ENCODE measurements at places on chromosomes 1 and 21. TPM values are rescaled to one million over a fixed set of nuclear protein-coding genes. Genes with fewer than 3 reads are reported as not detected.
A peak's percentile ranks its signal among the peaks of the same experiment; 100 is the strongest.

The CYP4Z1 gene
- total RNA-seq = 0.47 TPM

The RABIF gene
- 11.0 TPM for total RNA-seq

The DCST1 gene
- not detected for total RNA-seq

The IL6R gene
- total RNA-seq = 65.3 TPM

The NCF2 gene
- 70.9 TPM for total RNA-seq

- no peaks in the 10 kb centered on the region for H3K27me3 ChIP-seq
- no peaks in the 10 kb centered on the region for H3K36me3 ChIP-seq
Measured at GRCh38 chr1:241292973-241293372, 64.0 kb downstream of the RGS7 start.

DNA sequence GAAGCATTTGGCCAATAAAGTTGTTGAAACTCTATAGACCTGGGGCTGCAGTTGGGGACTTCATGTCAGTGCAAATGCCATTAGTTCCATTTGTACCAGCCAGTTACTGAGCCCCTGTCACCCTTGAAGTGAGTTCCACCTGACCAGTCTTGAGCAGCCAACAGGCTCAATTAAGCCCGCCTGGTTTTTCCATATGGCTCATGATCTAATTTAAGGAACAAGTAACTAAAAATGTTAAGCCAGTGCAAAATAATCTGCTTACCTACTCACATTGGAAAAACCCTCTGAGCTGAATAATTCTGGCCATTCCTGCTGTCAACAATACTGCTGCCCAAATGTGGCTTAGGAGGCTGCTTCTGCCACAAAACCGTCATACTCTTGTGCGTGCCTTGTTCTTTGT, 21.6 kb downstream of the NSUN4 start:
- H3K27me3 ChIP-seq = no peaks in the 10 kb centered on the region
- no peak overlapping the region for H3K27ac ChIP-seq
- H3K4me3 ChIP-seq = no peak overlapping the region
- H3K36me3 ChIP-seq = no peaks in the 10 kb centered on the region

DNA sequence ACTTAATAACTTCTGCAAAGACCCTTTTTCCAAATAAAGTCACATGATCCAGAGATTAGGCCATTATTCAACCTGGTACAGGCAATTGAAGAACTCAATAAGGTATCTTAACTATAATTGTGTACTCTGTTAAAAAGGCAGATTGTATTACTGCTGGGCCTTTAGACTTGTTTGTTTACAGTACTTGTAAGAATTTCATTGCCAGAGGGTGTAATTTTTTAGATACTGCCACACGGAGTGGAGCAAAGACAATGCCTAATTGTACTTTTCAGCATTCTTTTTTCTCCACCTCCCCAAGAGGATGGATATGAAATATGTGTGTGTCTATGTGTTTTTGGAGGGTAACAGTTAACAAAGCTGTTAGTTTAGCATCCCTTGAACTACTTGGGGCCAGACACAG, 47.5 kb downstream of the HUNK start:
- no peaks in the 10 kb centered on the region for H3K4me1 ChIP-seq
- no peak overlapping the region for H3K27ac ChIP-seq
- no peaks in the 10 kb centered on the region for H3K27me3 ChIP-seq

DNA sequence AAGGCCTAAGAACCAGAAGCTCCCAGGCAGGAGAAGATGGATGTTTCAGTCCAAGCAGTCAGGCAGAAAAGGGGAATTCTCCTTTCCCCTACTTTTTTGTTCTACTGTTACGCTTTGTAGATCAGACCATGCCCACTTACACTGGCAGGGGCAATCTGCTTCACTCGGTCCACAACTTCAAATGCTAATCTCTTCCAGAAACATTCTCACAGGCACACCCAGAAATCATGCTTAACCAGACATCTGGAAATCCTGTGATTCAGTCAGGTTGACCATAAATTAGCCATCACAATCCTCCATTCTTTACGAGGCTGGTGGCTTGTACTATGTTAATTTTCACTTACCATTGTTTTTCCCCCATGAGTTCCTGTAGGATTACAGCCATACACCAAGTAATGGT, 23.8 kb upstream of the IL10 start:
- DNase-seq = no peak
- no peaks in the 10 kb centered on the region for H3K27me3 ChIP-seq
- no peaks in the 10 kb centered on the region for H3K36me3 ChIP-seq
- H3K4me1 ChIP-seq = no peaks in the 10 kb centered on the region
- no peak overlapping the region for H3K4me3 ChIP-seq

- H3K27me3 ChIP-seq = no peaks in the 10 kb centered on the region
- no peak for DNase-seq
- no peaks in the 10 kb centered on the region for H3K36me3 ChIP-seq
- no peak overlapping the region for H3K4me3 ChIP-seq
- peaks cover 35% of the 10 kb centered on the region for H3K4me1 ChIP-seq
Measured at GRCh38 chr1:158146739-158147138, 34.0 kb upstream of the CD1D start.

GRCh38 chr1:23997812-23998211, 17.7 kb upstream of the SRSF10 start:
- H3K27me3 ChIP-seq = no peaks in the 10 kb centered on the region
- no peaks in the 10 kb centered on the region for H3K4me1 ChIP-seq
- DNase-seq = no peak
- no peaks in the 10 kb centered on the region for H3K36me3 ChIP-seq

DNA sequence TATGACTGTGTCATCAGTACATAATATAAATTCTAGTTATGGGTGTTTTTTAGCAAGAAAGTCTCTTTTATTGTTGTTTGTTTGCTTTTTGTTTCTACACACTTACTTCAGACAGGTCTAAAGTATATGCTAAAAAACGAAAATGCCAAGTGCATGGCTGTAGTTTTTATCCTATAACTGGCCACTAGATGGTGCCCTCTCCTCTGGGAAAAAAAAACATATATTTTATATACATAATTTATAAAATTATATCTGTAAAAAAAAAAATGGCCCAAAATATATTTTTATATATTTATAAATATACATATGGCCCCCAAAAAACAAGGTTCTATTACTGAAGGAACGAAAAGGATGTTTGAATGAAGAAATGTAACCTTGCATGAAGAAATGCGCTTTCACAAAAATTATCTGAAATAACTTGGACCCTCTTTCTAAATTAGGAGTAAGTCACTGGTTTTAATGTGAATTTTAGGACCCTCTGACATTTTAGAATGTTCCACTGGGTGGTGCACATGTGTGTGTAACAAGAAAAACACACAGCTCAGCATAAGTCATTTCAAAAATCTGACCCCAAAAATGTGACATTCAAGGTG, 93.5 kb downstream of the TTLL7 start:
- H3K4me1 ChIP-seq = no peaks in the 10 kb centered on the region
- no peaks in the 10 kb centered on the region for H3K36me3 ChIP-seq
- H3K27me3 ChIP-seq = no peaks in the 10 kb centered on the region
- peak; percentile 30 for DNase-seq
- H3K4me3 ChIP-seq = no peak overlapping the region

DNA sequence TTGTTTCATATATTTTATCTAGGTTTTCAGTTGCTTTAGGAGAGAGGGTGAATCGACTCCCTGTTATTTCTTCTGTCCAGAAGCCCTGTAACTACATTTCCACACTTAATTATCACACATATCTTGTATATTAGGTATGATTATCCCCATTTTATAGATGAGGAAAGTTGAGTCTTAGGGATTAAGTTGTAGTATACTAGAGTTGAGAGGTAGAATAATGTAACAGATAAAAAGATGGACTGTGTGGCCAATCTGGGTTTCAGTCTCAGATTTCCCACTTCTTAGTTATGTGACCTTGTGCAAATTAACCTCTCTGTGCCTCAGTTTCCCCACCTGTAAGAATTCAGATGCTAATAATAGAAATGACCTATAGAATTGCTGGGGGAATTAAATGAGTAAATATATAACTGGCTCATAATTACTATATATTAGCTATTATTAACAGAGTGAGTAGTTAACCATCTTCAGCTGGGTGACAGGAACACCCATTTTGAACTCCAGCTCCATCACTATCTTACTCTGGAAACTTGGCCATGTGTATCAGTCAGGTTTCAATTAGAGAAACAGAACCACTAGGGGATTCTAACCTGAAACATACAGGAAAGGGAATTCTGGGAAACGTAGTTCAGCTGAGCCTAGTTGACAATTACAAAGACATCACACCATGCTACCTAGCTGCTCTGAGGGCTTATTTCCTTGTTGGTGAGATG, 20.4 kb upstream of the FOXO6 start:
- no peak overlapping the region for H3K27ac ChIP-seq
- H3K4me3 ChIP-seq = no peak overlapping the region
- no peak for DNase-seq
- H3K27me3 ChIP-seq = no peaks in the 10 kb centered on the region

- no peaks in the 10 kb centered on the region for H3K36me3 ChIP-seq
- DNase-seq = no peak
- no peak within 1 kb of the TSS for H3K4me3 ChIP-seq
Measured at GRCh38 chr1:110070671-110071242, at the start of gene ALX3. Gene ALX3, minus strand, starts transcription at chr1:110070672. Its CDS starts 60 bp downstream, at chr1:110070612.

DNA sequence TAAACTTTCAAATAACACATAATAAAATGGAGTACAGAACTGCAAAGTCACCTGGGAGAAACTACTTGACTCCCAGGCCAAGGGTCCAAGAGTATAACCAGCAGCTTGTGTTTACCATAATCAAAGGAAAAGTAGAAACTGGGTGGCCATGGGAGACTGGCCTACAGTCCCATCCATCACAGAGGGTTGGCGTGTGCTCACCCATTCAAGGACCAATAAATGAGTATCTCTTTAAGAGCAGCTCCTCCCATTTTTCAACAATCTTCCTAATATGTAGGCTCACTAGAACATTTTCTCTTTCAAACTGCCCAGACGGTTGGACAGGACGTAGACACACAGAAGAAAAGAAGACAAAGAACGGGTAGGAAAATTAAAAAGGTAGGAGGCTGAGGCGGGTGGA, at the start of gene FMO3:
TSS of gene FMO3 (plus strand) at position 302 of the 400 bp plus-strand sequence. CDS start 1,754 bp downstream, outside the sequence.
- H3K4me1 ChIP-seq = no peaks in the 10 kb centered on the region
- H3K36me3 ChIP-seq = no peaks in the 10 kb centered on the region
- H3K4me3 ChIP-seq = no peak within 1 kb of the TSS
- DNase-seq = no peak
- no peak within 1 kb of the TSS for H3K27ac ChIP-seq

DNA sequence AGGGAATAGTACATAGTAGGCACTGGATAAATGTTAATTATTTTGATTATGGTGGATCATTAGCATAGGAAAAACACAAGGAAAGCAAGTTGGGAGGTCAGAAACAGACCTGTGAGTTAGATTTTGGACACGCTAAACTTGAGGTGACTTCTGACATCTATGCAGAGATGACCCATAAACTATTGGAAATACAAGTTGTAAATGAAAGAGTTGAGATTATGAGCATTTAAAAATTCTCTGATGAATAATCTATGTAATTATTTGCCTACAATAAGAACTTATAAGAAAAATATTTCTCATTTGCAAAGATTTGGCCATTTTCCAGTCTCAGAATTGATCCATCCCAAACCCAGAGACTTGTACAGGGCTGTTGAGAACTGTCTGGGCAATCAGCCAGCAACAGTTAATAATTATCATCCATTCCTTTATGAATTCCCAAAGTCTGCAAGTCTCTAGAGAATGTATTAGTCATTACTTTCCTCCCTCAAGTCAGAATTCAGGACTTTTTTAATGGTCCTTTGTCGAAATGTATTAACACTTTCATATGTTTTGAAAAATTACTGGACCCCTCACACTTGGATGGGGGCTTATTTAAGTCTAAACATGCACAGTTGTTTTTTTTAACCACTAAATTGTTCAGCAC, 19.4 kb upstream of the SLAMF6 start:
- H3K4me3 ChIP-seq = no peak overlapping the region
- peak; percentile 40 for DNase-seq
- no peaks in the 10 kb centered on the region for H3K36me3 ChIP-seq

GRCh38 chr1:247212627-247213617, 41.1 kb upstream of the ZNF124 start:
- H3K27ac ChIP-seq = no peak overlapping the region
- DNase-seq = no peak
- no peaks in the 10 kb centered on the region for H3K36me3 ChIP-seq
- H3K4me3 ChIP-seq = no peak overlapping the region

- H3K27me3 ChIP-seq = no peaks in the 10 kb centered on the region
- peaks cover 15% of the 10 kb centered on the region for H3K4me1 ChIP-seq
- peaks cover 46% of the 10 kb centered on the region for H3K36me3 ChIP-seq
- DNase-seq = no peak
Measured at GRCh38 chr1:36166938-36167905, 11.3 kb downstream of the MAP7D1 start.

- no peaks in the 10 kb centered on the region for H3K27me3 ChIP-seq
- DNase-seq = no peak
- no peaks in the 10 kb centered on the region for H3K36me3 ChIP-seq
- no peak overlapping the region for H3K27ac ChIP-seq
Measured at GRCh38 chr1:86449103-86449502, 19.6 kb upstream of the CLCA1 start.

- H3K27me3 ChIP-seq = no peaks in the 10 kb centered on the region
- no peak for DNase-seq
- H3K27ac ChIP-seq = no peak overlapping the region
- H3K36me3 ChIP-seq = peaks cover 24% of the 10 kb centered on the region
- H3K4me3 ChIP-seq = no peak overlapping the region
Measured at GRCh38 chr1:230077011-230077410, 10.0 kb downstream of the GALNT2 start.

Measured in left lung (tissue), 14 donors.